ENCODE measurements at places on chromosomes 5 and 9.

DNA sequence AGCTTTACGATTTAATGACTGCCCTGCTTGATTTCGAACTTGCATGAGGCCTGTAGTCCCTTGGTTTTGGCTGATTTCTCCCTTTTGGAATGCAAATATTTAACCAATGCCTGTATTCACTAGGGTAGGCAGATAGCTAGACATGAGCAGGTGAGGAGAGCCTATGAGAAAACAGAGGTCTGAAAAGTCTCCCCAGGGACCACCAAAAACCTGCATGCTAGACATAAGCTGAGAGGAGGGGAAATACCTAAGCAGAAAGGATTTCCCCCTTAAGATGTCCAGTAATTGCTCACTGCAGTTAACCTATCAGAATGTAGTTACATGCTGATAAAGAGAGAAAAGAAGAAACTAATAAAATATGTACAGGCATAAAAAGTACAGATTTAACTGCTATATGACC lies 667.4 kb upstream of the SEMA6A start:
- no peak for DNase-seq

- DNase-seq: no peak
Observed at GRCh38 chr9:126616521-126616976, 2.8 kb downstream of the LMX1B start.

- DNase-seq: no peak
Observed at GRCh38 chr9:87498811-87499360, 1.2 kb downstream of the DAPK1 start.

DNA sequence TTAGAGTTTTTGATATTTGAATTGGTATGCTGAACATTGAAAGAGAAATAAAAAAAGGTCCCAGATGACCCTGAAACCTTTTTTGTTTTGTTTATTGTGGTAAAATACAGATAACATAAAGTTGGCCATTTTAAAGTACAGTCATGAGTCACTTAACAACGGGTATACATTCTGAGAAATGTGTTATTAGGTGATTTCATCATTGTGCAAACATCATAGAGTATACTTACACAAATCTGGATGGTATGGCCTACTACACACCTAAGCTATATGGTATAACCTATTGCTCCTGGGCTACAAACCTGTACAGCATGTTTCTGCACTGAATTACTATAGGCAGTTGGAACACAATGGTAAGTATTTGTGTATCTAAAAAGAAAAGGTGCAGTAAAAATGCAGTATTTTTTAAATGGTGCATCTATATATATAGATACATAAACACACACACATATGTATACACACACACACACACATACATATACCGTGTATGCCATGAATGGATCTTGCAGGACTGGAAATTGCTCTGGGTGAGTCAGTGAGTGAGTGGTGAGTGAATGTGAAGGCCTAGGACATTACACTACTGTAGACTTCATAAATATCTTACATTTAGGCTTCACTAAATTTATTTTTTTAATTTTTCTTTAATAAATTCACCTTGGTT lies 31.0 kb downstream of the TTC1 start:
- peak; percentile 36 for DNase-seq
